ENCODE measurements at places on chromosomes 5 and 9.

DNA sequence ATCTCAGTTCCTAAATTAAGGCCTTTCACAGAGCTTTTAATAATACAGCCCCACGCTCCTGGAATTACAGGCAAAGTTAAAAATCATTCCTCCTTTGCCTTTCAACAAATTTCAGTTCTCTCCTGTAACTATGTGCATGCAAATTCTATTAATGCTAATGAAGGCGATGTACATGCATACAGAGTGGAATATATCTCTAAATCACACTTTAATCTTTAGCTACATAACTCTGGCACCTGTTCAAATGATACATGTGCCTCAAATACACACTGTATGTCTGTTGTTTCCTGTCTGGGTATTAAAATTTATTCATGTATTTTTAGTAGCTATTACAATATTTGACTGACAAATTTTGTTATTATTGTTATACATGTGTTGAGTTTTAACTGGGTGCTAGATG, 30.8 kb downstream of the CETN3 start:
- DNase-seq, result no peak

- DNase-seq, result peak; percentile 94
Measured at GRCh38 chr5:78009937-78010527, 233.9 kb upstream of the TBCA start.

DNA sequence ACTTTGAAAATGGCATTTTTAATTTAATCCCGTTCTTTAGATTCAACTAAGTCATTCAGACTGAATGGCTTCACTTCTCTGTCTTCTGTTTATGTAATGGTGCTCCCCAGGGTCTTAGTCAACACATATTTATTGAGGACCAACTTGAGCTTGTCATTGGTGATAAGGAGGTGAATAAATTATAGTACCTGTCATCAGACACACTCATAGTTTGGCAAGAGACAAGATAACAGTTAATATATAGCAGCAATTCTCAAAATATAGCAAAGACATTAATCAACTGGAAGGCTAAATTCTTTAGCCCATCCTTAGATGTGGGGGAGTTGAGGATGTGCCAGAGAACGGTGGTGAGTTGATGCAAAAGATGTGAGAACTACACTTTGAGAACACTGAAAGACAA, 78.4 kb downstream of the MACIR start:
- DNase-seq, result no peak

GRCh38 chr5:106601620-106602019, 1069.1 kb downstream of the EFNA5 start:
- DNase-seq, result no peak

- DNase-seq, result no peak
Measured at GRCh38 chr5:1141834-1142233, 30.0 kb upstream of the SLC12A7 start.

- DNase-seq, result no peak
Measured at GRCh38 chr5:39447059-39447458, 22.3 kb upstream of the DAB2 start.

DNA sequence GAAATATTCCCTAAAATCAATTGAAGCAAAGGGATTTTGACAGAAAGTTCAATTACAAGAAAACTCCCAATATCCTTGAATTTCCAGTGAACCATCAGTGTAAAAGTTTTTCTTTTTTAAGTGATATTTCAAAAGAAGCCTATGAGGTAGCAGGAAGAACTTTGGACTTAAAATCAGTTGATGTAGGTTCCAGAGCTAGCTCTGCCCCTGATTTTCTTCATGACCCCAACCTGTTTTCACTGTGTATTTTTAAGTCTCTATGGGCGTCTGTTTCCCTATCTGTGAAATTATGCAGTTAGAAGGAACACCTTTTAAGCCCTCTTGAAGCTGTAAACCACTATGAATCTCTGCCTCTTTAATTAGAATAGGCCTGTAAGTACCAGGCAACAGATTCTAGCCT, 66.2 kb upstream of the SLC1A1 start:
- DNase-seq, result no peak

DNA sequence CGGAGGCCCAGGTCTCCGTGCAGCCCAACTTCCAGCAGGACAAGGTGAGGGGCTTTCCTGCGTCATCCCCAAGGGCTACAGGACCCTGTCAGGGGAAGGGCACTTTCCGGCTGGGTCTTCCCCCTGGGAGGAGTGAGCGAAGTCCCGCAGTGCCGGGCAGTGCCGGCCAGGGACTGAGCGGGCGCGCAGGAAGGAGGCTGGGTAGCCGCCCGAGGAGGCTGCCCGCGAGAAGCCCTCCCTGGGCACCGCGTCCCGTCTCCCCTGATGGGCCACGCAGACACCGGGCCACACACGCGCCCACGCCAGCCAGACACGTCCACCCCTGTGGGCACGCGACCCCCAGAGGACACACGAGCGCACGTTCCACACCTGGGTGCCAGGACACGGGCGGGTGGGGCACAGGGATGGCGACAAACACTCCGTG, 357 bp downstream of the PTGDS start:
- DNase-seq, result no peak

GRCh38 chr5:125424402-125425141, 678.1 kb upstream of the ZNF608 start:
- DNase-seq, result no peak

DNA sequence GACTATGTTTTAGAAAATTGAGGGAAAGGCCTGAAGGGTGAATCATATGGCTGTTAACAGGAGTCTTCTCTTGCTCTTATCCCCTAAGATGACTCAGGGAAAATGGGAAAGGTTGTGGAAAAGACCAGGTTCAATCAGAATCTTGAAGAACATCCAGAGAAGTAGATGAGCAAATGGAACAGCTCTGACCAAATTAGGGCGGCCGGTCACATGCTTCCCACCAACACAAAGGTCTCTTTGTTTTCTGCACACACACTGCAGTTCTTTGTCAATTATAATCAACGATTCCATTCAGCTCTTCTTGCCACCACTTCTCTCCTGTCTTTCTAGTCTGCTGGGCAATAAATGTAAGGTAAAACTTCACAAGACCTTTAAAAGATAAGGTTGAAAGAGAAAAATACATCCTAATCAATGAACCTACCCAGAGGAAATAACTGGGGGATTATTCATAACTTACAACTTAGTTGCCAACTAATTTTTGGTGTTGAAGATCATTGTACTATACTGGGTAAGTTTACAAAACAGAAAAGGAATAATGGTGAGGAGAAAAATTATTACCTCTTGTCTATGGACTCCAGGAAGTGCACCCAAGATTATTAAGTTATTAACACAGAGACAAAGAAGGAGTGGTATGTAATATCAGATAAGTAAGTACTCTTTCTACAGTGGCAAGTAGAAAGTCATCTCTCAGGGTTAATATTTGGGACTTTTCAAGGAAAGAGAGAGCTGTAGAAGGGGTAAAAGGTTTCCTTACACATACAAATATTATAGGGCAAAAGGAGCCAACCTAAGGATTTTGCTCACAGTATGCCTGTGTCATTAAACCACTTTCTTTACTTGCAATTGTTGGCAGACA, 441.9 kb upstream of the PIK3R1 start:
- DNase-seq, result peak; percentile 54

DNA sequence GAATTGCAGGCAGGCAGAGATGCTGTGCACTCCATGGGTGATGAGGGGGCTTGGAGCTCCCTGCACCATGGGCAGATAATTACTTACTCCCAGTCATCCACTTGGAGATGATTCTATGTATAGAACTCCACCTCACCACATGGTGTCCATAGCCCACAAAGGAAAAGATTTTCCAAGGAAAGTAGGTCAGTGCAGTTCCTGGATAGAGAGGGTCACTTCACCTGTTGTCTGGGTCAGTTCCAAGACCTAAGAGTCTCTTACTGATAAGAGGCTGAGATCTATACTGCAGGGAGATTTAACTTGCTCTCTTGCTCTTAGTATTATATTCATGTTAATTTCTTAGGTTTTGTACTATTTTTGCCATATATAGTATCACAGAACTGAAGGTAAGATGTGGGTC, 113.9 kb upstream of the BRINP1 start:
- DNase-seq, result no peak

DNA sequence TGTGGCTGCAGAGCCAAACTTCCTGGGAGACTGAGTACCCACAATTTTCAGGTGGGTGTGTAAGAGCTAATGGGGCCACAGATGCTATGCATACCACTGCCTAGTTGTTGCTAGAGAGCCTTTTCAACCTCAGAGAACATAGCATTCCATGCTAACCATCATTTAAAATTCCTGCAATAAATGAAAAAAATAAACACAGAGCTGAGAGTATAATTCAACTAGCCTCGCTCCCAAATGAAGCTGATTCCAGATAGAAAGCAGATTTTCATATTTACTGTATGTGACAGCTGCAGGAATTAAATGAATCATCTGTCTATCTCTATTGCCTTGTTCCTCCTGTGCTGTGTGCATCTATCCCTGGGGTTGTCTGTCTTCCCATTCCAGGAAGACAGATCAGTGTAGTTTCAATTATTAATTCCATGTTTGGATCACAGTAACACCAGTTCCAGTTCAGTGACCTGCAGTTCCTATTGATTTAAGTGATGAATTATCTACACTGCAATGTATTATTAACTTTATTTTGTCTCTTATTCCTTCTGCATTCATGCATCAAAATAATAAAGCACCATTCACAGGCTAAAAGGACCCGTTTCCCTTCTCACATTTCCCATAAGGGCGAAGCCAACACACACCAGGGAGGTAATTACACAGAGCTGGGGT, 324.5 kb downstream of the SLIT3 start:
- DNase-seq, result peak; percentile 63
